Activated CD4-positive, alpha-beta T cell treated with anti-CD3 and anti-CD28 coated beads for 24 hours (primary cell): ENCODE measurements at places on chromosomes 12 and 14.

DNA sequence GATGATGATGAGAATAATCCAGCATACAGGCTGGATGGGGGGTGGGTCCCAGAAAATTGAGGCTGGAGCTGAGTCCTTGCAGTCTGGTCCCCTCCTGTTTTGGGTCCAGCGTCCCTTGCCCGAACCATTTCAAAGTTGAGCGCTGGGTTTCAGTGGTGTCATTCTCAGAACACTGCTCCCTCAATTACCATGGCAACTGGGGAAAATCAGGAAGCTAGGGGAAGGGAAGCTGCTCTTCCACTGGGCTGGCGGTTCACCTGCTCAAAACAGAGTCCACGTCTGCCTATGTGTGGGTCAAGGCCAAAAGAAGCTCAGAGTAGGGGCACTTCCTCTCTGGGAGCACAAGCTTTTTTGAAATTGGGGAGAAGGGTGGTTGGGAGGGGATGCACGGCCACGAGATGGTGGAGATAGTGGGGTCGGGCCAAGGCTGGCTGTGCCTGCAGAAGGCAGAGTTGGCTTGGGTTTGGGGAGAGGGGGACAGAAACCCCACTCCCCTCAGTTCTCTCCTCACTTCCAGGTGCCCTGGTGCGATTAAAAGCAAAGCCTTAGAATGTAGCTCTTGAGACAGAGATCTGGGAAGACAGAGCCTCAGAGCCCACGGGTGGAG, 1.7 kb upstream of the NOS1 start:
- no peak for DNase-seq

- no peak for DNase-seq
Observed at GRCh38 chr12:3114671-3115070, 37.5 kb downstream of the TSPAN9 start.

DNA sequence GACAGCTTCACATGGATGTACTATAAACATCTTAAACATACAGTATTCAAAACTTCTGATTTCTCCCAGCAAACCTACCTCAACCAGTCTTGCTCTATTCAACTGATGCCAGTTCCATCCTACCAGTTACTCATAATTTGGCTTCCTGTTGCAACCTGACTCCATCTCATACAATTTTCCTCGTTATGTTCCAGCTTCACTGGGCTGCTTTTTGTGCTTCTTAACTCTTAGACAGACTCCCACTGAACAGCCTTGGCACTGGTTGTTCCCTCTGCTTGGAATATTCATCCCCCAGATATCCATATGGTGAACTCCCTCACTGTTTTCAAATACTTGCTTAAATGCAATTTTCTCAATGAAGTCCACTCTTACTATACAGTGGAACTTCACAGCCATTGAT, 249.2 kb downstream of the AEBP2 start:
- no peak for DNase-seq

DNA sequence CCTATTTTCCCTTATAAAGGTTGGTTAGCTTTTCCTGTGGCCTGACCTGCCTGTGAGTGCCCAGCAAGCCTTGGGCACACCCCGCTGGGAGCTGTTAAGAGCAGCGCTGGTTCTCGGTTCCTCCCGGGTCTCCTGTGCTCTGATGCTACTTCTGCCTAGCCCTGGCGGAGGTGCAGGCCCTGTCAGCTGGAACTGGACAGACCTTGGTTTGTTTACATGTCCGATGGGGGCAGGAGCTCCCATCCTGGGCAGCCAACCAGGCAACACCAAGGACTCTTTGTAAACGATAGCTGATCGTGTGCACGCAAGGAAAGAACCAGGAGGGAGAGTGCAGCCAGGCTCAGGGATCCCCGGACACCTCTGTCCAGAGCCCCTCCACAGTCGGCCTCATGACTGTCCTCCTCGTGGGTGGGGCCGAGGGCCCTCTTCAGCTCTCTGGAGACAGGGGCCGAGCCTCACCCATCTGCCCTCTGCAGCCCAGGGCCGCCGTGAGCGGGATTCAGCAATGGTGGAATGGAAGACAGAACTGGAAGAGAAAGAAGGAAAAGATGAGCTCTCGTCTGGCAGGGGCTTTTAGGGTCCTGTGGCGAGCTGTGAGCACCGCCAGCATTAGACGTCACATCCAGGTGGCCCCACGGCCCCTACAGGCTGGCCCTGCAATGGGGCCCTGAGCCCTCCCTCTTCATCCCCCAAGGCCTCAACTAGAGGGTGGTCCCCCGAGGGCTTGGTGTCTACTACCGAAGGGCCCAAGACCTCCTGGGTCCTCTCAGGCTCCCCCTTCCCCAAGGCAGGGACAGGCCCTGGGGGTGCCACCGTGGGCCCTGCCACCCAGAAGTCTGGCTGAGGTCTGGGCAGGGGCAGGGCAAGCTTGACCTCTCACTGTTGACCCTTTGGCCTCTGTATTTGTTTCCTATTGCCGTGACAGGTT, 12.3 kb downstream of the TNFAIP2 start:
- no peak for DNase-seq

- DNase-seq, result no peak
Observed at GRCh38 chr12:27657296-27657695, 39.0 kb upstream of the REP15 start.

DNA sequence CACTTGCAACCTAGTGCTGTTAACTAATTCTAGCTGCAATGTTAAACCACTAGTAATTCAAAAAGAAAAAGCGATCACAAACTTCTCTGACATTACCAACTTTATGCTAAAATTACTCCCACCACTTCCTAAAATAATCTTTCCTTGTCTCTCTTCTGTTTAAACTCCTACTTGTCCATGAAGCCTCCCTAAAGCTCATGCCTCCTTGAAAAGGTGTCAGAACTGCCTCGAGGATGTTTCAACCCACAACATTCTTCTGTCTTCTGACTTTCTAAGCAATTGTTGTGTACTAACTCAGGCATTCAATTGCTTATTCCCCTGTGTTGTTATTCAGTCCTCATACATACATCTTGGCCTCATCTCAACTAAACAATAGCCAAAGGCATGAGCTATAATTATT, 5.9 kb downstream of the GNPTAB start:
- no peak for DNase-seq

DNA sequence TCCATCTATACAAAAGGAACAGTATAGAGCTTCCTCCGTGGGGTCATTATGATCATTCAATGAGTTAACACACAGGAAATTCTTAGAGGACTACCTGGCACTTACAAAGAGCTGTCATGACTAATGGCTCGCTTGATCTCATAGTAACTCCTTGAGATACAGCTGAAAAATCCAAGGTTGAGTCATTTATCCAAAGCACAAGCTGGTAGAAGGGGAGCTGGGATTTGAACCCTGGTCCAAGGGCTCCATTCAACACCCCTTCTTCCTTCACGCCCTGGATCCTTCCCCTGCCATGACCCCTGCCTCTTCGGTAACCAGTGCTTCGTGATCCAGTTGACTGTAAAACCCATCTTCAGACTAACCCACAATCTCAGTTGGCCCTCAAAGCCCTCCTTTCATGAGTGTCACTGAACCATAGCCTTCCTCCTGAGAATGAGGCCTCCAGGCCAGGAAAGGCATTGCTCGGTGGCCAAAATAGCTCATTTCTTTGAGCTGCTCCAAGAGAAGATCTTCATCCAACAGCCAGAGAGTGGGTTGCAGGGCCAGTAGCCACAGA, 7.8 kb downstream of the ZFP36L1 start:
- DNase-seq, result no peak

DNA sequence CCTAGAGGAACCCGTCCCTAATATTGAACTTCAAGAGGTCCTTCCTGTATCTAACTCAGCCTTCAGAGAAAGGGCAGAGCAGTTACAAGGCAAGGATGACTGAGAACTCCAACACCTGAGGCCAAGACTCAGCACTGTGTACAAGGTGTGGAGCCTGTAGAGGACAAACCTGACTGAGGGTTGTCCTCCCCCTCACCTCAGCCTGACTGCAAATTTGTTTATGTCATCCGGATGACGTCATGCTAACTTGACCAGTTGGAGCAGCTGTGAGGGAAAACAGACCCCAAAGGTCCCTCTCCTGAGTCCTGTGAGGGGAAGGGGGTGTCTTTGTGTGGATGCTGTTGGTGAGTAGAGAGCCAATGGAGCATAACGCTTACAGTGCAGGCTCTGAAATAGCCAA, 4.3 kb downstream of the CRACR2A start:
- no peak for DNase-seq

DNA sequence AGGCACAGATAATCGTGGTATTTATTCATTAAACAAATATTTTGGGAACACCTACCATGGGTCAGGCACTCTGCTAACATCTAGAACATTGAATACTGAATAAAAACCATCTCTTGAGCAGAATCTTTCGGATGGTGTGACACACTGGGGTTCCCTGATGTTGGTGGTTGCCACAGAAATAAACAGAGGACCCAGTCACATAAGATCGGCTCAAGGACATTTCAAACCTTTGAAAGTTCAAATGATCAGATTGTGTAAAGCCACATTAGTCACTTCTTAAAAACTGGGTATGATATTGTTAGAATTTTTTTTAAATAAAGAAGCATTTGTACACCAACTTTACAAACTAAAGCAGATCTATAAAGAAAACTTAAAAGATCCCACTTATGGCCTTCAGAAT, 39.0 kb downstream of the NR1H4 start:
- no peak for DNase-seq

- no peak for DNase-seq
Observed at GRCh38 chr14:46008348-46008747, 643.2 kb downstream of the RPL10L start.

DNA sequence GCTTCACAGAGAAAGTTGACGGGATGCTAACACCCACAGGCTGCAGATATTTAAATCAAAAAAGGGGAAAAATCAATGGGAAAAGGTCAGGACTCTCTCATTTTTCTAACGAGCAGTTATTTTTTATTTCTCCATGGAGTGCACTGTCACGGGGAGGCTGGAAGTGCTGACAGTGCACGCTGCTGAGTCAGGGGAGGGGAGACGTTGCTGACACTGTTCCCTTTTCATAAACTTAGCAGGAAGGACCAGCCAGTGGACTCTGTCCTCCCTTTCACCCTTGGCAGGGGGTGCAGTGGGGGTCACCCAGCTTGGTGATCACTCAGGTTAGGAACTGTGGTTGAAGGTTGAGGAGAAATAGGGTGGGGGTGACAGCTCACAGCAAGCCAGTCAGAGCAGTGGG, 65.6 kb upstream of the FUT8 start:
- DNase-seq, result no peak

- DNase-seq, result no peak
Observed at GRCh38 chr12:76639646-76640045, 80.1 kb upstream of the OSBPL8 start.

DNA sequence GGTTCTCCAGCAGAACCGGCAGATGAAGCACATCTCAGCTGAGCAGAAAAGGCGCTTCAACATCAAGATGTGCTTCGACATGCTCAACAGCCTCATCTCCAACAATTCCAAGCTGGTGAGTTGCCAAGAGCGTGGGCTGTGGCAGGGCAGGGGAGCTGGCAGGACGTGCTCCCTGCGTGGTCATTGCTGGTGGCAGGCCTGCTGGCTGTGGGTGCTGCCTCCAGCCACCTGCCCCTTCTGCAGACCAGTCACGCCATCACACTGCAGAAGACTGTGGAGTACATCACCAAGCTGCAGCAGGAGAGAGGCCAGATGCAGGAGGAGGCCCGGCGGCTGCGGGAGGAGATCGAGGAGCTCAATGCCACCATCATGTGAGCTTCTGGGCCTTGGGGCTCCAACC, 35.8 kb downstream of the IL31 start:
- no peak for DNase-seq

DNA sequence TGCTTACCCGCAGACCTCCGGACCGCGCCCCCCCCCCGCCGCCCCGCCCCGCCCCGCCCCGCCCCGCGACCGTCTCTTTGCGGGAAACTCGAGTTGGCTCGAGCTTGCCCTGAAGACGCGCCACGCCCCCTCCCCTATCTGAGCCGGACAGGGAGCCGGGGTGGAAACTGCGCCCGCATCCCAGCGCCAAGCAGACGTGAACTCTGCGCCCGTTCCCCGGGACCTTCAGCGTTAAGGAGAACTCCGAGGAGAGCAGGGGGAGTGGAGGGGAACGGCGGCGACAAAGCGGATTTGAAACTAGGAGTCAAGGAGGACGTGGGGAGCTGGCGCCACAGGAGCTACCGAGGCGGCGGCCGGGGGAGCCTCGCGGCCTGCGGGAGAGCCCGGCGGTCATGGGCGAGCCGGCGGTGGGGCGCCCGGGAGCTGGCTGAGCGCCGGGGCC, at the start of gene KCNK13:
Gene KCNK13 (plus strand): TSS at position 310 of the 442 bp plus-strand sequence. CDS start 212 bp downstream, outside the sequence.
- no peak for DNase-seq

DNA sequence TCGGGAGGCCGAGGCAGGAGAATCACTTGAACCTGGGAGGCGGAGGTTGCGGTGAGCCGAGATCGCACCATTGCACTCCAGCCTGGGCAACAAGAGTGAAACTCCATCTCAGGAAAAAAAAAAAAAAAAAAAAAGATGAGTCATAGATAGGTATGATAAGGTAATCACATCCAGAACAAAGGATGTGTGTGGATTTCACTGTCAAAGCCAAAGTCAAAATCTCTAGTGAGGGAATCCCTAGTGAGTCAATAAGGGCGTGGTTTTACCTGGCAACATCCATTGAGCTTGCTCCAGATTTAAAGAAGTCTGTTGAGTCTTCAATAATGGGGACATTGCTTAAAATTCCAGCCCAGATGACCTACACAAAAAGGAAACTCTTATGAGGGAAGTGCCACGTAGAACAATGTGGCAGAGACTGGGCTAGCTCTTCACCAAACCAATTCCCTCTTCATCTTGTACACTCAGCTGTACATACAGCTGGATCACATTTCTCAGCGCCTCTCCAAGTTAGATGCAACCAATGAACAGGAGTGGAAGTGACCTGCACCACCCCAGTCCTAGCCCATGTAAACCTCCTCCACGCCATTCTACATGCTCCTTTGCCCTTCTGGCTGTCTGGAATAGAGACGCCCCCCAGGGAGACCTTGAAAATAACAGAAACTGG, 23.4 kb downstream of the ALDH1L2 start:
- no peak for DNase-seq

GRCh38 chr14:102525219-102525928, 15.8 kb upstream of the ANKRD9 start:
- no peak for DNase-seq

DNA sequence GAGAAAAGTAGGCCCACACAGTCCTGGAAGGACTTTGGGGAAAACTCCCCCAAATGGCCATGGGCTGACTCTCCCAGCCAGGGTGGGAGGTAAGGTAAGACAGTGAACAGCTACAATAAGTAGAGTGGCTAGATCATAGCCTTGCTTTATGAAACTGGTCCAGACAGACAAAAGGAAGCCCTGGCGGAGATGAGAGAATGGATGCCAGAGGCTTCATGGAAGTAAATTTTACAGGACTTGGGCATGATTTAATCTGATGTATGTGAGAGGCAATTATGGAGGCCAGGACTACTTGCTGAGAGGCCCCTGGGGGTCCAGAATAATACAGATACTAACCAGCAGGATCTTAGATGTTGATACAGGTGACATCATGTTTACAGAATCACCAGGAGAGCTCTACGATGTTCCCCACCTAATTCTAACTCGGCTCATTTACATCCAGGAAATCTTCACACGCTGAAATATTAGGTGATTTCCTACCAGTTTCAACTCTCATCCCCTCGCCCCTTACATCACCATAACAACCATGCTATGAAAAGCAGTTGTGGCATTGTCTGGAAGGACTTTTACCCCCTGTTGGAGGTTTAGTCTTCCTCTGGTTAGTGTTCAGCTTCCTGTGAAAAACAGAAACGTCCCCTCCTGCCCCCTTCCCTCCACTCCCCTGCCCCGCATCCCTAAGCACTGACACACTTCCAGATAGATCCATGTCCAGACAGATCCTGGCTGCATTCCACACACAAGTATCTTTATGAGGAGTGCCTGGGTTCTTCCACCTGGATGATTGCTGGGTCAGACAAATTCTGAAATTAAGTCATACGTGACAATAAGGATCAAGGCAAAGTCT, 39.5 kb upstream of the NT5DC3 start:
- DNase-seq, result no peak

GRCh38 chr14:44895716-44896115, 66.0 kb downstream of the KLHL28 start:
- no peak for DNase-seq

- no peak for DNase-seq
Observed at GRCh38 chr12:14272956-14273912, 92.2 kb upstream of the ATF7IP start.
